H7 (cell line): ENCODE measurements at places on chromosomes 2 and 18. TPM values are rescaled to one million over a fixed set of nuclear protein-coding genes. Genes with fewer than 3 reads are reported as not detected.

DNA sequence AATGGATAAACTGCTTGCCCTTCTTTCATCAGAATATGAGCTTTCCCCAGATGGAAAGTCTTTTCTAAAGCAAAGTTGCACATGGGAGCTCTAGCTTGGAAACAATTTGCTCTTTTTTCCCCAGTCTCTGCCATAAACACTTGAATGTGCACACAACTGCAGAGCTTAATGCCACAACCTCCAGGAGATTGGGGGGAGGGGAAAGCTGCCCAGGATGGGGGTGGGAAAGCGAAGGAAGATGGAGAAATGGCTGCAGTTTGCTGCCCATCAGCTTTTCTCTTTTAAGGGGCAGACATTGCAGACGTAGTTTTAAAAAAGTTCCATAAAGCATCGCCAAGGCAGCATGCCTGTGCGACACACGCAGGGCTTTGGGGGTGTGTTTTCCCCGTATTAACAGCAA is 1.5 kb downstream of the ACKR3 start:
- DNase-seq: no peak

GRCh38 chr18:56709463-56709862 is 58.3 kb downstream of the WDR7 start:
- DNase-seq: peak; percentile 22

DNA sequence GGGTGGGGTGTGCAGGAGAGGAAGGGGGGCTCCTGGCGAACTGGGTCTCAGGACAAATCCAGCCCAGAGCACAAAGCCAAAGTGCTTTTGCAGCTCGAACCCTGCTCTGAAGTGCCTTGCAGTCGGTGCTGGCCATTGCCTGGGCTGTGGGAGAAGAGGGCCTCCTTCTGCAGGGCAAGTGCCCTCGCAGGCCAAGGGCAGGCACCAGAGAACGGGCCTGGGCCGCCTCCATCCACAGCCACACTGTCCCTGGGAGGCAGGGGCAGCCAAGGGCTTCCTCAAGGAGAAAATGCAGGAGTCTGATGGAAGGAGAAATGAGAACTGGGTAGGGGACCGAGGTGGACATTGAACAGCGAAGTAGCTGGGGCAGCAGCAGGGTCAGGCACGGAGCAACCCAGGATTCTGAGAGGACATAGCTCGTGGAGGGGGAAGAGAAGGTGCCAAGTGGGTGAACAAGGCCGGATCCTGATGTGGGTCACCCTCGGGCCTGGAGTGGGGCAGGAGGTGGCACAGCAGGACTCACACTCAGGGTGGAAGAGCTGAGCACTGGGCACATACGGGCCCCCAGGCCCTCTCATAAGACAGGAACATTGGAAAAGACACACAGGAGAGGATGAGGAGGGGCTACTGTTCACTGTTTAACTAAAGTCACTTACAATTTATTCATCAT is 312.8 kb upstream of the SALL3 start:
- DNase-seq: no peak

GRCh38 chr2:12856934-12857601 is 140.3 kb downstream of the TRIB2 start:
- no peak for DNase-seq

DNA sequence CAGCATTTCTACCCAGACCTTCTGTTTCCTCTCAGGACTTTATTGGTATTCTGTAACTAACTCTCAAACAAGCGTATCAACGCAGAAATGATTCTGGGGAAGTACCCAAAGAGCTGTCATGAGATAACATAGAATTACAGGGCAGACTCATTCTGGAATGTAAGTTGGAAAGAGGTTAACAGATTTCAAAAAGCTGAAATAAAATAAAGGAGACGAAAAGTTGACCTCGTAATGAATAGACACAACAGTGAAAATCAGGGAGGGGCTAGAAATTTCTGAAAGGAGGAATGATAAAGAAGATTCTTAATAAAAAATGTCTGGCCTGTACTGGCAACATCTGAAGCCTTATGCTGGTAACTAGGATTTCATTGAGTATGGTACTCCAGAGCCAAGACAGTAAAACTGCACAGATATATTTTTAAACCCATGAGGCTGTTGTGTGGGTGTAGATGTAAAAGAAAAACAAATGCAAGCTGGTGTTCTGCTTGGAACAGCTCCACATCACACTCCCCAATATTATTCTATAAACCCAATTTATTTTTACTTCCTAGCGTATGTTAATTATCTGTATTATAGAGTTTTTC is 23.9 kb downstream of the RBMS1 start:
- DNase-seq: no peak

- DNase-seq: no peak
Observed at GRCh38 chr2:176582990-176583481, 313.8 kb downstream of the MTX2 start.

DNA sequence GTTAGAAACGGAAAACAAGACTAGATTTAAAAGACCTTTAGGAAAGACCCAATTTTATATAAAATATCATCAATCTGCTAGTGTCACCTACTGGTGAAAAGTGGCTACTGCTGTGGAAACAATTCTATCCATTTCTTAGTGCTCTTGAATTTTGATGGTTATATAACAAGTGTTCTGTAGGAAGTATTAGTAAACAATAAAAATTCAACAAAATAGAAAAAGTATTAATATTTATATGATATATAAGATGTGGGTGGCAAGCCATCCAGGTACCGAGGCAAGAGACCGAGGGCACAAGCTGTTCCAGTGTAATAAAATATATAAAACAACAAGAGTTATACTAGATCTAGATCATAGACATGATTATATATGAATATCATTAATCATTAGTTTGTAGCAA is 6.2 kb upstream of the TMEM87B start:
- peak; percentile 39 for DNase-seq

DNA sequence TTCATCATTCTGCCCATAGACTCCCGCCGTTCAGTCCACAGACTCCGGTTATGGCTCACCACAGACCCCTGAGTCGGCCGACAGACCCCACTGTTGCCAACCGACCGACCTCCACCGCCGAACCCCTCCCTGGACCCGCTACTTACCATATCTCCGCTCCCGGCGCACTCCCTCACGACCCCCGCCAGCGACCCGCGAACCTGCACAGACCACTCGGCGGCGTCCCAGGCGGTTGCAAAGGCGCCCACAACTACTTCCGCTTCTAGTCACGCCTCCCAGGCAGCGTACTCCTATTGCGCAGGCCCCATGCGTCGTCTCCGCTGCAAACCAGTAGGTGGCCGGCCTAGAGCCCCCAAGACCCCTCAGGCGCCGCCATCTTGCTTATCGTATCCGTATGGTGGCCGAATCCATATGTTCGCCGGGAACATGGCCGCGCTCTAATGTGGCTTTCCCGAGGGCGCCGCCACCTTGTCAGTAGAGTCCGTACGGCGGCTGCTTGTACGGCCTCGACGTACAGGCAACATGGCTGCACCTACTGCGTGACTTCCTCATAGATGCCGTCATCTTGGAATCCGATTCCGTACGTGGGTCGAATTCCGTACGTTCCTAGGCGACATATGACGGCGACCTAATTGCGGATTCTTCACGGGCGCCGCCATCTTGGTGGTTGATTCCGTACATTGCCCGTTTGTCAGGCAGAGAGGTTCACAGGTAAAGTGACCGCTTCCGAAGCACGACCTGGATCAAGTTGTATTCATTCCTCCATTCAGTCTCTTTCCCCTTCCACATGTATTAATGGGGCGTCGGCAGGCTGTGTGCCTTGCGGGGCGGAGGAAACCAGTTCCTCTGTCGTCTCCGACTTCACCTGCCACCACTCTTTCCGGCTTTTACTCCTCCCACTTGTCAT is at the start of gene CXXC1:
Gene CXXC1, minus strand, starts transcription at position 252 of the 907 bp plus-strand sequence. Its CDS starts 103 bp downstream, at position 149.
- peak; percentile 93 for DNase-seq

- DNase-seq: no peak
Observed at GRCh38 chr2:160635488-160635887, 141.9 kb upstream of the RBMS1 start.

DNA sequence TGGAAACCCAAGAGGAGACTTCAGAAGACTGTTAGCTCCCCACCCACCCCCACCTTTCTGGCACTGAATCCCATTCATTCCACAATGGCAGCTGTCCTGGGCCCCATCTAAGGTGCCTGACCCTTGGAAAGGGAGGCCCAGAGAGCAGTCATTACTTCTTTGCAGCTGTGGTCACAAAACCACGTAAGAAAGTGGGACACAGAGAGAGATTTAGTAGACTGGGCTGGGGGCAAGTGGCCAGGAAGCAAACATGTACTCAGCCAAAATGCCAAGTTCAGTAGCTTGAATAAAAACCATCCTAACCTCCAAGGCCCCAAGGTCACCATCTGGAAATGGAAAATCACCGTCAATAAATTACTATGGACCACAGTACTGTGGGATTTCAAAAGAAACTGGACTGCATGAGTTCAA is 381.4 kb downstream of the TNS1 start:
- DNase-seq: no peak

DNA sequence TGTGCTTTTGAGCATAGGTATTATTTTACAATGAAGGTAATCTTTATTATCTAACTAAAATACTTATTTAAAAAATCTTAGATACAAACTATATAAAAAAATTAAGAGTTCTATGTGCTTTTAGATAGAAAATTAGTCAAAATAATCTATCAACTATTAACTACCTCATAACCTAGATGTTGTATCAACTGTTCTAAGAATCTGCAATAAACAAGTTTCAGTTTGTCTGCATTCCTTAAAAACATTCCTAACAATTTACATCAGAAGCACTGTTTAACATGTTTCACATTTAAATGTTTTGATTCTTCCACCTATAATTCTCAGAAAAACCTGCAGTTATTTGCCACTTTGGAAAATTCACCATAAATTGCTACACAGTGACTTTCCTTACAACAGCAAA is 33.3 kb downstream of the NDUFS1 start:
- DNase-seq: no peak

DNA sequence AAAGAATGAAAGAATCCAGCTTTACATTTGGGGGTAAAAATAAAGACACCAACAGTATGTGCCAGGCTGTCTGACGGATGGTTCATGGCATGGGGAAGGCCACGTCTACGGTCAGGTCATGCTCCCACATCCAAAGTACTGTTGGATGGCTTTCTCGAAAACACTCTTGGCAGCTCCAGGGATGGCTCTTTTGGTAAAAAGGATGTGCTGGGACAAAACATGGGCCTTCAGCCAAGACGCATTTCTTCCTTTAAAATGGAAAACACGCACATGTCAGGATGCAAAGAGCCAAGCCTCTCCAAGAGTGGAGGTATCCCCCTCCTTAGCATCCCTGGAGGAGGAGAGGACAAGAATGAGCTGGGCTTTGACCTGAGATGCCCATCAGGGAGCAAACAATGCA is 376.5 kb upstream of the KLHL29 start:
- no peak for DNase-seq

- DNase-seq: no peak
Observed at GRCh38 chr2:45925636-45926366, 274.3 kb downstream of the PRKCE start.

- DNase-seq: no peak
Observed at GRCh38 chr18:43061816-43062215, 53.7 kb downstream of the RIT2 start.

DNA sequence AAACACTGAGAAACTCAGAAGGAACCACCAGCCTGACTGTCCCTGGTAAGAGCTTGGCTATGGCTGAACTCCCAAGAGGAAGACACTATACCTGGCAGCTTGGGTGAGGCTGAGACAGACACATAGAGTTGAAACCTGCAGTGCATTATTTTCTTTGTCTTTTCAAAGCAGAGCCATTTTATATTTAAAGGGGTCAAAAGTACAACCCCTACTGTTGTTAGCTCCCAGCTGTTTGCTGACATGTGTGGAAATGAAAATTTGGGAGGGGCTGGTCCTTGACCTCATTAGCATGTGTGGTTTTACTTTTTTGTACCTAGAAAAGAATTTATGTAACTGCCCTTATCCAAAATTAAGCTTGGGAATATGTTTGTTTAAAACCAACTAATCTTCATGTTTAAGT is 309.0 kb downstream of the RPRM start:
- peak; percentile 2 for DNase-seq

DNA sequence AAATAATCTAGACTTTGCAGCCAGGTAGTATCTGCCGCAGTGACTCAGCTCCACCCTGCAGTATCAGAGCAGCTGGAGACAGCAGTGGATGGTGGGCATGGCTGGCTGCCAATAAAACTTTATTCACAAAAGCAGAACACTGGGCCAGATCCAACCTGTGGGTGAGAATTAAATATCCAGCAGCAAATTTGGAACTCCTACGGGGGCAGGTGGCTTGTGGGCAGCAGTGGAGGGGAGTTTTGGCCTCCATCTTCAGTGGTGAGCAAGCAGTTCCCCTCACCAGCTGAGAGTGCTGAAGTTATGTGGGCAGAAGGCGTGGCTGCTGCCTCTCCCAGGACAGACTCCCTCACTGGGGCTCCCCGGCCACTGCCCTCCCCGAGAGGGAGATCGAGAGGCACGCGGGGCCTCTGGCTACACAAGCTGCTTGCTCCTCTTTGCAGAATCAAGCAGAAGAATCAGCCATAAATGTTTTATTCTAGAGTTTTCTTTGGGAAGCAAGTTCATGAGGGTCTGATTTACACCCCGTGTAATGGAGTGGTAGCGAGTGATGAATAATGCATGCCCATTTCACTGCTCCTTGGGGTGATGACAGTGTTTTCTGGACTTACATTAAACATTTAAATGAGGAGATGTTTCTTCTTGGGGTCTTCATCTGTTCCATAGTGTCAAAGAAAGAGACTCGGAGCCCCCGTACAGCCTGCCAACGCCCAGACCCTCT is 204.3 kb downstream of the SEPTIN10 start:
- peak; percentile 74 for DNase-seq

DNA sequence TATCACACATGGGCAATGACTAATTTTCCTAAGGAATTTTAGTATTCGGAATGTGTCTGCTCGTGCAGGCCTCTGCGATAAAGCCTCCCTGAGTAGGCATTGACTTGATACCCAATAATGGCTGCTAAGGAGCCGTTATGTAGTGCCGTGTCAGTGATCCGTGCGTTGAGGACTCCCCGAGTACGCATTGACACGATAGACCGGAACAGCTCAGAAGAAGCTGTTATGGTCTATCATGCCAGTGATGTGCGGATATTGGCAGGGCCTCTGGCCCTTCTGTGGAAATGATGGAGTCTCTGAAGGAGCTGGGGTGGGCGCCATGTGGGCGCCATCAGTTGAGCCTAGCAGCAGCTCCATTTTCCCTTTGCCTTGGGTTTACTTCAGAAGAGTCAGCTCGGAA is 29.1 kb downstream of the ZEB2 start:
- DNase-seq: no peak

GRCh38 chr2:10680957-10681356 is 8.8 kb downstream of the NOL10 start:
- DNase-seq: no peak

DNA sequence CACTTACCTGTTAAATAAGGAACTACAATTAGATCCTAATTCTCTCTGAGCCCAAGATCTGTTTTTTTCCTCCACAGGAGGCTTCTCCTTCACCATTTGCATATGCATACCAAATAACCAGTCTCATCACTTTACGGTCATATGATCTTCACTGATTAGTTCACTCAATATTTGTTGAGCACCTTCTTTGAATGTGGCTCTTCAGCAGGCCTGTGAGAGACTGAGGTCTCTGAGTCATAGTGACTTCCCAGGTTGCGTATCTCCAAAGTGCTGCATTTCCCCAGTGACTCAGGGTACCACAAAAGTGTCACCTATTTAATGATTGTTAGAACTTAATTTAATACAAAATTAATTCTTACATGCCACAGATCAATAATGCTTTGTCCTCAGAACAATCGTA is 108.8 kb upstream of the TRIB2 start:
- no peak for DNase-seq

Gene LYPD6
- total RNA-seq: 2.9 and 3.0 TPM in 2 replicates

Gene RNU2-63P
- 1,165 and 1,374 TPM in 2 replicates for total RNA-seq

Gene ABCB6
- total RNA-seq: 50.4 and 74.8 TPM in 2 replicates

Gene MYO5B
- total RNA-seq: 2.7 and 3.7 TPM in 2 replicates

Gene DLGAP1
- 10.1 and 21.7 TPM in 2 replicates for total RNA-seq

Gene FSIP2
- total RNA-seq: 1.9 and 2.6 TPM in 2 replicates

Gene ATP6V1C2
- 0.30 and 0.42 TPM in 2 replicates for total RNA-seq

Gene GLI2
- 37.3 and 41.4 TPM in 2 replicates for total RNA-seq

Gene CRYBA2
- total RNA-seq: not detected in 2 replicates

Gene ALPG
- 0.21 and 0.89 TPM in 2 replicates for total RNA-seq

Gene ERFE
- 8.8 and 11.2 TPM in 2 replicates for total RNA-seq

Gene SOX11
- total RNA-seq: 20.9 and 26.6 TPM in 2 replicates
